Bronchus fibroblast of lung (primary cell): ENCODE measurements at places on chromosomes 1 and 21. TPM values are rescaled to one million over a fixed set of nuclear protein-coding genes. Genes with fewer than 3 reads are reported as not detected.

TMEM69 gene
- 19.5 and 21.6 TPM in 2 replicates for total RNA-seq

MAP3K7CL gene
- 8.0 and 10.8 TPM in 2 replicates for total RNA-seq

HMGCS2 gene
- not detected in 2 replicates for total RNA-seq

NRAS gene
- total RNA-seq: 57.1 and 71.3 TPM in 2 replicates

BROX gene
- 35.1 and 35.8 TPM in 2 replicates for total RNA-seq
